ENCODE measurements at places on chromosomes 16 and 17.

GRCh38 chr17:43572368-43572980 lies 26.3 kb upstream of the ETV4 start:
- no peak for DNase-seq

DNA sequence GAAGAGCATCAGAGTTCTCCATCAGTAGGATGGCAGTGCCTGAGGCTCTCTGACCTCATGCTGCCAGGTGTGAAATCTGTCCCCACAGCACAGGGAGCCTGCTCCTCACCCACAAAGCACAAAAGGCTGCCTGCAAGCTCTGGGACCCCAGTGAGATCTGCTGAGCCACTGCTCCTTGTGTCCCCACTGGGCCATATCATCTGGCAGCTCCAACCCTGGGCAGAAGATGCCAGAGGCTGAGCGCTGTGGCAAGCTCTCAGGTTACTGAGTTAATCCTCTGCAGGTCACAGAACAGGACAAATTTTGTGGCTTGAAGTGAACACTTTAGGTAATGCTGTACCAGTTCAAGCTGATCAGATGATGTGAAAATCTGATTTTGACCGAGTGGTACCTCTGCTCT lies 26.7 kb upstream of the ERN1 start:
- DNase-seq: no peak

- no peak for DNase-seq
Observed at GRCh38 chr17:62675260-62675659, 47.8 kb downstream of the MRC2 start.

GRCh38 chr16:57884655-57885133 lies 82.4 kb upstream of the KIFC3 start:
- DNase-seq: no peak

DNA sequence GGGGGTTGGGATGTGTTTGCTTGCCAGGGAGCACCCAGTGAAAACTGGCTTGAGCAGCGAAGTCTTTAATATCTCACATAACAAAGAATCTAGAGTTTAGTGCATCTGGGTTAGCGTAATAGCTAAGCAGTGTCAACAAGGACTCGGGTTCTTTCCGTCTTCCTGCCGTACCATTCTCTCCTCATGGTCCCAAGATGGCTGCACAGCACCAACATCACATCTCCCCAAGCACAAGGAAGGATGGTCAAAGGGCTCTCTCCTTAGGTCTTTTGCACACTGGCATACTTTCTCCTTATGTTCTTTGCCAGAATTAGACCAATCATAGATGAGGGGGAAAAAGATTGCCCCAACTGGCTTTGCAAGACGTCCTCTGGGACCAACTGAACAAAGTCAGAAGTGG lies 30.9 kb downstream of the CRISPLD2 start:
- DNase-seq: no peak

- DNase-seq: no peak
Observed at GRCh38 chr16:49017501-49017900, 264.1 kb downstream of the CBLN1 start.
